ENCODE measurements at places on chromosomes 16 and 17. TPM values are rescaled to one million over a fixed set of nuclear protein-coding genes. Genes with fewer than 3 reads are reported as not detected.

CD300H gene
- not detected for total RNA-seq

C1QL1 gene
- total RNA-seq: 0.70 TPM

SLFN11 gene
- 92.7 TPM for total RNA-seq

CDRT15 gene
- not detected for total RNA-seq

CPHXL2 gene
- not detected for total RNA-seq

TEKT1 gene
- 4.9 TPM for total RNA-seq

DNAJC7 gene
- total RNA-seq: 62.1 TPM

CLEC10A gene
- 7.8 TPM for total RNA-seq

ACSM2A gene
- not detected for total RNA-seq

MPG gene
- 47.6 TPM for total RNA-seq

MED1 gene
- 32.1 TPM for total RNA-seq

MT1A gene
- 3.1 TPM for total RNA-seq

ARHGAP23 gene
- 49.1 TPM for total RNA-seq

TNFSF12 gene
- 48.5 TPM for total RNA-seq

PYY gene
- total RNA-seq: not detected

HCRT gene
- total RNA-seq: not detected

DRG2 gene
- 30.1 TPM for total RNA-seq

SPATA33 gene
- 10.2 TPM for total RNA-seq

HOXB5 gene
- 3.3 TPM for total RNA-seq

COX6A2 gene
- total RNA-seq: 0.67 TPM

TBC1D28 gene
- total RNA-seq: not detected

ASGR1 gene
- 7.7 TPM for total RNA-seq
